Neural progenitor cell (in vitro differentiated cells): ENCODE measurements at places on chromosomes 4 and X.

DNA sequence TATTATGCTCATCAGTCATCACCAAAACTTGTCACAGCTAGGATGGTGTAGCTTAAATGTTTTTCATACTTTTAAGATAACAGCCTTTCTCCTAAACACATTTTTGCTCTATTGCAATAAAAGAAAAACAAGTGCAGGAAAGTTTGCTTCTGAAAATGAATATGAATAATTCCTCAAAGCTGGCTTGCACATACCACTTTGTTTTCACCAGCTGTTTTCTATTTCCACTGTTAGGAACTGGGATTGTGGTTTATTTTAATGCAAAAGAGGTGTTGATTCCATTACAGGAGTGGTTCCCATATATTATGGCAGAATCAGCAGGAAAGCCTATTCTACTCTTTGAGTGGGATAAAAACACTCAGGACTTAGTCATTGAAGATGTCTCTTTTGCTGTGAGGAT lies 145.9 kb downstream of the PPA2 start:
- DNase-seq = no peak

- no peak for DNase-seq
Measured at GRCh38 chr4:3721627-3722026, 44.6 kb upstream of the ADRA2C start.

DNA sequence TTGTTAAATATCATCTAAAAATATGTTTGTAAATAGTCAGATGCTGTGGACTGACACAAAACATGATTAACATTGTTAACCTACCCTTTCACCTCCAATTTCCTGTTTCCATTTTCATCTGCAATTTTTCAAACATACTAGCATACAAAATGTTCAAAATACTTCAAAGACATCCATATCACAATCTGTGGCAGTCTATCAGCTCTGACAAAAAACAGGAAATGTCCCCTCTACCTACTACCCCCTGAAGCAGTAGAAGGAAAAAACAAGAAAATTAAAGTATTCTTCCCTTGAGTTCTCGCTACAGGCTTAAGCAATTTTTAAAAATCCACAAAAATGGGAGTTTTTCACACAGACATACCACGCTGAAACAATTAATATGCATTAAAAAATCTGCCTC lies 108.2 kb upstream of the MCF2 start:
- no peak for DNase-seq

DNA sequence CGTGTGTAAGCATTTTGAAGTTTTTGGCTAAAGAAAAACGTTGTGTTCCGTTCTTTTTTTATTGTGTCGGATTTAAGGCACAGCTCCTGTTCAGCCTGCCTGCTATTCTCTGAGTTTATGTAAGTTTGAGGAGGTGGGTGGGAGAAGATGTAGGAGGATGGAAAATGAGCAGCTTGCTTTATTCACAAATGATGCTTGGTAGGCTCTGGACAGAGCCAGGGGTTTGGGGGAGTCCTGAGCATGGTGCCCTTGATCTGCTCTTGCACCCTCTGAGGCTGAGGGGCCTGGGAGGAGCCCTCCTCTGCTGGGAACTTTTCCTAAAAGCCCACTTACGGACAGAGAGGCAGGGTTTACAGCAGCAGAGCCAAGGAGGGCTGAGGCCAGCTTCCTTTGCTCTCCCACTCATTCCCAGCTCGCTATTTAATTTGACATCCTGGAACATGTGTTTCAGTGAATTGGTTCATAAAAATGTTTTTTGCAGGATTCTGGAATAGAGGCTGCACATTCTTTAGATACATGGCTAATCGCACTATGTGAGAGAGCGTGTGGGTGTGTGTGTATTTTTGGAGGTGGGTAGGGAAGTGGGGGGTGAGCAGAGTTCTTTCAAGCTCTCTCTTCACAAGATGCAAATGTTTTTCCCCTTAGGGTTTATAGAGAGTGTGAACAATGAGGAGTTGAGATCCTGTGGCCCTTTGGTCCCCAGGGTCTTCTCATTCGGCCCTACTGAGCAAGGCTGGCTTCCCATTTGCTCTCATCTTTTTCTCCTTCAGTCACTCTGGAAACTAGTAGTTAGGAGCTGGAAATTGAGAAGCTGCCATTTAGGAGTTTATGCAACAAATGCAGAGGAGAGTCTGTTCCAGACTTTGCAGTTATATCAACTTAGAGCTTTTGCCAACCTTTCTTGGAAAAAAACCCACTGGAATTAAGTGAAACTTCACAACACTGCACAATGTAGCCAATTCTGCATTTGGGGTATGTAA lies 32.1 kb downstream of the TMEM131L start:
- no peak for DNase-seq

DNA sequence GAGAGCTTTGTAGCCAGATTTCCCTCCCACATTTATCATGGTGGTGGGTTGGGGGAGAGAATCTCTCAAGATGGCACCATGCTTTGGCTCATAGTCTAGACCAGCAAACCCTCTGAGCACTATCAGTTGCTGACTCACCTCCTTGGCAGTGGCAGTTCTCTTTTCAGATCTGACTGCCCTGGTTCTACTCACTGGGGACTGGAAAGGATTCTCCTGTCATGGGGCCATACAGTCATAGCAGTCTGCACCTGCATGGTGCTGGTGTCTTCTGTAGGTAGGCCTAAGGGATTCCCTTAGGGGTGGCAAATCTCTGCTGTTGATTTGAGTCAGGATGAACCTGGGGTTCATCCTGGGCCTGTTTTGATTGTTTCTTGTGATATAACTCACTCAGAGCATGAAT lies 2.6 kb downstream of the TEX13B start:
- DNase-seq = no peak
